ENCODE measurements at places on chromosomes 13 and 19.

DNA sequence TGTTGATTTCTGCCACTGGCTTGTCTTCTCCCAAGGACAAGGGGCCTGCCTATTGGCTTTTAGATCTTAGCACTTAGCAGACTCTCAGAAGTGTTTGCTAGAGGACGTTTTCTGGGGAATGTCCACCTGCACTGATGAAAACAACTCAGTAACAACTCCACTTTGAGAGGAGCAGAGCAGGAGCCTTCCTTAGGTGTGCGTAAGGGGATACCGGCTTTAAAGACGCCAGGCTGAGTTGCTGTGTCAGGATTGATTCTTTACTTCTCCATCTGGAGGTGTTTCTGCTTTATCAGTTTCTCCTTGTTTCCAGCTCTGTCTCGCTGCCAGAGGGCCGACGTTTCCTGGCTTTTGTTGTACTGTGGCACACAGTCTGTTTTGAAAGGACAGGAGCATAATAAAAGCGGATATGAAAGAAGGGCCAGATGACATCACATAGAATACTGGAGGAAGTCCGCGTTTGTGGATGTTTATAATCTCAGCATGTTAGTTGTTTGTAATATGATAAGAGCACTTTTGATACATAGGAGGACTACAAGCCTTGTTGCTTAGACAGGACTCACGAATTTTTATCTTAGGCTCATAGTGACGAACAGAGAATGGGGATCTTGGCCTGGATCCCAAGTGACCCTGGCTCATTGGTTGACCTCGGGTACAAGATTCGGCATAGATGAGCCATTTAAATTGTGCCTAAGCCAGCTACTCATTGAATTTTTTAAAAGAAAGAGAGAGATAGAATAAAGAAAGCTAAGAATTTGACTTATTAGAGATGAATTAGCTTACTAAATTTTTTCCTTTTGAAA is 34.6 kb downstream of the COL4A2 start:
- no peak for DNase-seq

- no peak for DNase-seq
Measured at GRCh38 chr13:113759525-113760137, 605 bp downstream of the TMEM255B start.

- DNase-seq = no peak
Measured at GRCh38 chr19:663682-664117, 686 bp upstream of the RNF126 start.

GRCh38 chr13:113742000-113742441 is 17.0 kb upstream of the TMEM255B start:
- no peak for DNase-seq

DNA sequence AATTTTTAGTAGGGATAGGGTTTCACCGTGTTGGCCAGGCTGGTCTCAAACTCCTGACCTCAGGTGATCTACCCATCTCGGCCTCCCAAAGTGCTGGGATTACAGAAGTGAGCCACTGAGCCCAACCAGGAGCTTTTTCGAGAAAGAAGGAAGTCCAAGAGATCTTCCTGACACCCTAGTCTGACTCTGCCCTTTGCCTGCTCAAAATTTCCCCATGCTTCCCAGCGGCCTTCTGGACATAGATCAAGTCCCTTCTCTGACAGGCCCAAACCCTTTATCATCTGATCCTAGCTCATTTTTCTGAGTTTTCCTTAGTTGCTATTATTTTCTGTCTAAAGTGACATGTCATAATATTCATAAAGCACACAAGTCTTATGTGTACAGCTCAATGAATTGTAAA is 1.5 kb upstream of the BAX start:
- no peak for DNase-seq

DNA sequence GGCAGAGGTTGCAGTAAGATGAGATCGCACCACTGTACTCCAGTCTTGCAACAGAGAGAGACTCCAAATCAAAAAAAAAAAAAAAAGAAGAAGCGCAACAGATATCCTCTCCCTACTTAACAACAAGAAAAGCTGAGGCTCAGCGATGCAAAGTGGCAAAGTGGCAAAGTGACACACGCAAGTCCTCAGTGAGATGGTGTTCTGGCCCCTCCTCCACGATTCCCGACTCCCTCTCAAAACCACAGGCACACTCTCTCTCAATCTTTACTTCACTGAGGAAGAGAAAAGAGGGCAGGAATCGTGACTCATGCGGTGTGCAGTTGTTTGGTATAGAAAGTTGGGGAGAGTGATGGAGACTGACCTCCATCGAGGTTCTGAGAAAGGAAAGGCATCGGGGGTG is 12.6 kb downstream of the FFAR2 start:
- DNase-seq = no peak

- DNase-seq = peak; percentile 90
Measured at GRCh38 chr13:40770934-40771618, at the start of gene MRPS31. Gene MRPS31 (minus strand): TSS chr13:40771190. CDS start chr13:40771136, 54 bp downstream.

DNA sequence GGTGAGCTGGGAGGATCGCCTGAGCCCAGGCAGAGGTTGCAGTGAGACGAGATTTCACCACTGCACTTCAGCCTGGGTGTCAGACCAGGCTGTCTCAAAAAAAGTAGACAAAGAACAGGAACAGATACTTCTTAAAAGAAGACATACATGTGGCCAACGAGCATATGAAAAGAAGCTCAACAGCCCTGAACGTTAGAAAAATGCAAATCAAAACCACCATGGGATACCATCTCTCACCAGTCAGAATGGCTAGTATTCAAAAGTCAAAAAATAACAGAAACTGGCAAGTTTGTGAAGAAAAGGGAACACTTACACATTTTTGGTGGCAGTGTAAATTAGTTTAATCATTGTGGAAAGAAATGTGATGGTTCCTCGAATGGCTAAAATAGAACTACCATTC is 3.0 kb upstream of the LGALS14 start:
- DNase-seq = no peak

DNA sequence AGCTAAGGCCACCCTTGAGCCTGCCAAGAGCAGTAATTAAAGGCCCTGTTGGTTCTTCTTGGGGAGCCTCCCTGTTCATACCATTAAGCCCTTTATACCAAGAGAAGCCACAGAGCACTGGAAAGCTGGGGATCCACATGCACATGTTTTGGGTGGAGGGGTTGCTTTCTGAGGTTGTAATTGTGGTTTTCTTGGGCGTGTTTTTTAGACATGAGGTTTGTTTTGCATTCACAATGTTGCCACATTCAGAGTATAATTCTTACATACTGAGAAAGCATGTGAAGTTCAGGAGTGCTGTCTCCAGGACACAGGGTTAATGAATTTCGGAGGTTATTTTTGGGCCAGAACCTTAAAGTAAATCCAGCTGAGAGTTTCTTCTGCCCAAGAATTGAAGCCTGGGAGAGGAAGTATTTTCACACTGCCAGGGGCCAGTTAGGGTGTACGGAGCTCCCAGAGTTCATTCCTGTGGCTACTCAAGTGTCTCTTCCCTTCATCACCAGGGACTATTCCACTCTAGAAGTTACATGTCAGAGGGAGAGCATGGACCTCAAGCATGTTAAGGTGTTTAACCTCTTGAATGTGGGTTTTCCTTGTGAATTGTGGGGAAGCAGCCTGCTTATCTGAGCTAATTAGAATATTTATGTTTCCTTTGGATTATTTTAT is 37.0 kb downstream of the ZNF136 start:
- no peak for DNase-seq

DNA sequence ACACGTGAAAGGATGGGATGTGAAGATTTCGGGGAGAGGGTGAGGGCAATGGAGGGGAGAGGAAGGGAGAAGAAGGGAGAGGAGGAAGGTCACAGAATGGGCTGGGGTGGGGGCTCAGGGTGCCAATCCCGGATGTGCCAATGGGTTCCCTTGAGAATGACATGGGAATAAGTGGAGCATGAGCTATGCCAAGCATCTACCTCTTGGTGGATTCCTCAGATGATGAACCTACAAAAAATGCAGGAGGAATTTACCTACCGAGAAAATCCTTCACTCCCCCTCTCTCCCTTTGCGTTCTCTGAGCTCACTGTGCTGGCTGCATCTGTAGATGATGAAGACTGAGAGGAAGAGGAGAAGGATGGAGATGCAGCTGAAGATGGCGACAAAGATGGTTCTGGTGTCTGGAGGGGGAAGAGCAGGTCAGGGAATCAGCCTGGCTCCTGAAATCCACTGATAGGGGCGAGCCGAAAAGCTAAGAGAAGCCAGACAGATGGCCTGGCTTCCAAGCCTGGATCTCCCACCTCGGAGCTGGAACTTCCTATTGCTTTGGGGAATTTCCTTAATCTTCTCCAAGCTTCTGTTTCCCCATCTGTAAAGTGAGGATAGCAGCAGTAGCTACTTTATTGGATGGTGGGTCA is 21.6 kb downstream of the VSTM1 start:
- DNase-seq = no peak

DNA sequence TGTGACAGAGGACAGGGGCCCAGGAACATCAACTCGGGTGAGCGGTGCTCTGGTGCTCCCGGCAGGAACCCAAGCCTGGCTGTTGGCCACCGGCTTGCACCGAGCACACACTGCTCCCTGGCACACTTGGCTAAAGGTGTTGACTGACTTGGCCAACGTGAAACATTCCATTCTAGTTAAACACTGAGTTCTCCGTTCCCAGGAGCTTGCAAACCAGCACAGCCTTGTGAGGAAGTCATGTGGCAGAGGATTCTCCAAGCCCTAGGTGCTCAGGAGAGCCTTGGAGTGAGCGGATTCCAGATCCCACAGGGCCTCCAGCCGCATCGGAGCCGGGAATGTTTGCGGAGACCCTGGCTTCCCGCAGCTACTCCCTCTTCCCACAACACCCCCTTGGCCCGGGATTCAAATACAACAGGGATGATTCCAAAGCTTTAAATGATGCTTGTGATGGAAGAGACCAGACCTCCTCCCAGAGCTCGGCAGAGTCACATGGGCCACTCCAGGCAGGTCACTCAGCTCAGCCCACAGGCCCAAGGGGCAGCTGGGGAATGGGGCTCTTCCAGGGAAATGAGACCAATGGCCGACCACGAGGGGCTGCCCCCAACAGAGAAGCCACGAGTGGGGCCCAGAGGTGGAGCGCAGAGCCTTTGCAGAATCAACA is 2.9 kb downstream of the C13orf46 start:
- no peak for DNase-seq

- DNase-seq = no peak
Measured at GRCh38 chr19:39951686-39952085, 17.3 kb upstream of the FCGBP start.

DNA sequence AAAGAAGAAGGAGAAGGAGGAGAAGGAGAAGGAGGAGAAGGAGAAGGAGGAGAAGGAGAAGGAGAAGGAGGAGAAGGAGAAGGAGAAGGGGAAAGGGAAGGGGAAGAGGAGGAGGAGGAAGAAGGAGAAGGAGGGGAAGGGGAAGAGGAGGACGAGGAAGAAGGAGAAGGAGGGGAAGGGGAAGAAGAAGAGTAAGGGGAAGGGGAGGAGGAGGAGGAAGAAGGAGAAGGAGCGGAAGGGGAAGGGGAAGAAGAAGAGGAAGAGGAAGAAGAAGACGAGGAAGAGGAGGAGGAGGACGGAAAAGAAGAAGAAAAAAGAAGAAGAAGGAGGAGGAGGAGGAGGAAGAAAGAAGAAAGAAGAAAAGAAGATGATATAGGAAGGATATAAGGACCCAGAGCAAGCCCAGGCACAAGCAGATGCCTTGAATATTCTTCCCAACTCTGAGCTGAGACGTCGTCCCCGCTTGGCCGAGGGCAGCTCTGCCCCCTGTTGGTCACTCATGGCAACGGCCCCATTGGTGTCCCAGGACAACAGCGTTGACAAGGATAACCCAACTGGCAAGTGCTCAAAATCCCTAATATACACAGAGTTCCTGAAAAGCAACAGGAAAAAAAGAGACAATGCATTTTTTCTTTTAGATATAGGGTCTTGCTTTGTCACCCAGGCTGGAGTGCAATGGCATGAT is 30.6 kb upstream of the IGSF23 start:
- DNase-seq = no peak

DNA sequence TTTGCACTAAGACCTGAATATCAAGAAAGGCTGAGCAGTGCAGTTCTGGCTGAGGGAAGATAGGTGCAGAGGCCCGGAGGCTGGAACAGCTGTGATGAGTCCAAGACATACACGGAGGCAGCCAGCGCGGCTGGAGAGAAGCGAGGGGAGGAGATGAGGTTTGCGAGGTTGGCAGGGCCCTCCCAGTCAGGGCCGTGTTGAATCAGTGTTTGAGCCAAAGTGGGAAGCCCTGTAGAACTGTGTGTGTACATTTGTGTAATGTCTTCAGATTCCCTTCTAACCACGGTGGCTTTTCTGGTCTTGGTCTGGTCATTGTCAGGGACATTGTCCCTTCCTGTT is 34.9 kb downstream of the PAK4 start:
- no peak for DNase-seq

- no peak for DNase-seq
Measured at GRCh38 chr13:82751206-82751605, 1131.1 kb downstream of the SLITRK1 start.

GRCh38 chr13:54775501-54776191 is 1747.0 kb downstream of the OLFM4 start:
- no peak for DNase-seq

DNA sequence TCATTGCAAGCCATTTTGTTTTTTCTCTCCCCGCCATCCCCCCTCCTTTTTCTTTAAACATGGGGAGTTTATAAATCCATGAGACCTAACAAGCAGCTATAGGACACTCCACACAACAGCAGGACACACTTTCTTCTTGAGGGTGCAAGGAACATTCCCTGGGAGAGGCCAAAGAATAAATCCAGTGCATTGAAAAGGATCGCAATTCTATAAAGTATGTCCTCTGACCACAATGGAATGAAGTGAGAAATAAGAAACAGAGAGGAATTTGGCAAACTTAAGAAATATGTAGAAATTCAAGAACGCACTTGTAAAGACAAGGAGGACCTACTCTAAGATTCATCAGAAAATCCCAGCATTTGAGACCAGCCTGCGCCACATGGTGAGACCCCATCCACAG is 11.9 kb downstream of the KLF2 start:
- no peak for DNase-seq

- no peak for DNase-seq
Measured at GRCh38 chr13:41370736-41371135, 59.7 kb downstream of the NAA16 start.

DNA sequence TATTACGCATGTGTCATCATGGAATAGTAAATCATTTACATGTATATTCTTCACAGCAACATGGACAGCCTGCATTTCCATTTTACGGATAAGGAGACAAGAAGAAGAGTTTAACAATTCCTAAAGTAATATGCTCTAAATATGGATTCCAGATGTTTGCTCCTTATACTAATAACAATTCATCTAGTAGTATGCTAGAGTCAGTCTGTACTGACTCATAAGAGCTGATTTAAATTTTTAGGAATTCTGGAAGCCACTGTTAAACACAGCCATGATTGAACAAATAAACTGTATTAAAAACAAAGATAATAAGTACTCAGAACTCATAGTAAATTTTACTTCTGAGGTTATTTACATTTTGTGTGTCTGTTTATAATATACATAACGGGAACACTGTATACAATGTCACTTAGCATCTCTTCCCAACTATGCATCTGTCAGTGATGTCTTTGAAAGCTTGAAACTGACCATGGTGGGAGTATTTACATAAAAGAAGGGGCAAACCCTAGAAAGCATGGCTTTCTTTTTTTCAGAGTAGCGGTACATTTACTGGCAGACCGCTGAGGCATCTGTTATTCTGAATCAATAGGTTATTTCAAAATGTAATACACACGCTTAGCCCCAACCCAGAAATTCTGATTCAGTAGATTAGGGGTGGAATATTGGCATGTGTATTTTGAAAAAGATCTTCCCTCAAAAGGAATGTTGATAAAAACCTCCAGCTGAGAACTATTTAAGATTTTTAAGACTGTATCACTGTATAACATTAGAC is 12.9 kb downstream of the ZC3H13 start:
- DNase-seq = no peak

Data from stimulated activated CD8-positive, alpha-beta memory T cell treated with anti-CD3 and anti-CD28 coated beads, Interleukin-7, amount 100 ng/mL, for 4 hours (primary cell).